ENCODE measurements at places on chromosomes 13 and 19.

- DNase-seq = no peak
Observed at GRCh38 chr13:41122838-41123237, 9.8 kb downstream of the KBTBD6 start.

GRCh38 chr13:112350300-112350699 is 25.9 kb upstream of the SPACA7 start:
- DNase-seq = no peak

DNA sequence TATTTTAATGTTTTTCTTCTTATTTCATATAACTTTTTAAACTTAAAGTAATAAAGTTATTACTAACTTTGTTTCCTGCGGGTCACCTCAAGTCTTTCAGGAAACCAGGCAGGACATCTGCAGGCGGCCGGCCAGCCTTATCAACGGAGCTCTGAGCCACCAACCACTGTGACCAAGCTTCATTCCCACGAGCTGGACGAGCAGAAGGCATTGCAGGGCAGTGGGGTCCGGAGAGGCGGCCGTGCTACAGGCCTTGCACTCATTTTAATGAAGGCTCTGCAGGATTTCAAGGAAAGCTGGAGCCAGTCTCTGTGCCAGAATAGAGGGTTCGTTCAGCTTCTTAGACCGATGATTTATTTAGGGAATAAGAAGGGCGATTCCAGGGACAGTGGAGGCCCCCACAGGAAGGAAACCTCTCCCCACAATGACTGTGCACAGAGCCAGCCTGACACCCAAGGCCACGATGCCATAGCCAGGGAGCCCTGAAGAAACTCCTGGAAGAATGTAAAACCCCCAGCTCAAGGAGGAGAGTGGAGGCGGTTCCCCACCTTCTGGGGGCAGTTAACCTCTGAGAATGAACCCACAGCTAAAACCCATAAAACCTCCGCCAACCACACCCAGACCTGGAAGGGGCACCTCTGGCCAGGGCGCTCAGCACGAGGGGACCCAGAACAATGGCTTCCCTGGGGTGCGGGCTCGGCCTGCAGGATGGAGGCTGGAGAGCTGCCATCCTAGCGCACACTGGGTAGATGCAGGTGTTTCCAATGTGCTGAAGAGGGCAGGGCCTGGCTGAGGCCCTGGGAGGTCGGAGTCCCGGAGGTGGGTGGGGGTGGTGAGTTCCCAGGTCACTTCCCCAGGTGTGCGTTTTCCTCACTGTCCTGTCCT is 75.0 kb downstream of the RASA3 start:
- DNase-seq = no peak

GRCh38 chr13:98556968-98557631 is 19.8 kb downstream of the STK24 start:
- no peak for DNase-seq

GRCh38 chr13:112034231-112034630 is 32.7 kb upstream of the SOX1 start:
- no peak for DNase-seq

DNA sequence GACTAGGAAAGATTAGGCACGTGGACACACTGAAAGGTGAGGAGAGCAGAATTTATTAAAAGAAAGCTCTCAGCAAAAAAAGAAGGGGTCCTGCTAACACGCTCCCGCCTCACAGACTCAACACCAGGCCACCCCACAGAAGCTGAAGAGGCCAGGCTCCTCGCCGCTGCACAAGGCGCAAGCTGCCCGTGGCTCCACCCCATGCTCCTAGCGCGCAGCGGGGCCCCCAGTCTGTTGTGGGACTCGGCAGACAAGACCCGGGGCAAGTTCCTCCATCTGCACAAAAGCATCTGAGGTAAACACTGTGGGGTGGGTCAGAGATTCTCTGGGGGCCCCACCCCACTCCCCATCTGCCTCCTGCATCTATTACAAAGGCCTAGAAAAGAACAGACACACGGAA is 1462.4 kb downstream of the EFNB2 start:
- DNase-seq = no peak

DNA sequence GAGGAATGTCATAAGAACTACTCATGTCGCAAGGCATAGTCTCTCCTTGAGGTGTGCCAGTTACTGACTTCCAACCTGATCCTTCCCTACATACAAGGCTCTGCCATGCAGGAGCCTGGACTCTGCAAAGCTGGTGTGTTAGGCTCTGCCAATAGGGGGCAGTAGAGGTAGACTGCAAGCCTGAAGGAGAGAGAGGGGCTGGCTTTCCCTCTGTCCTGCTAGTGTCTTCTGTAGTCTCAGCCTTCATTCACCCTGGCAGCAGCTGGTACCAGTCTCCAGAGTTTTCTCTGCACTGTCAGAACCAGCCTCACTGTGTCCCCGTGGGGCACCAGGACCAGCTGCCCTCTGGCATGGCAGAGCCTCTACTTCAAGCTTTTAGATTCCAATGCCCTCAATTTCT is 14.5 kb downstream of the SHISA2 start:
- DNase-seq = peak; percentile 77

DNA sequence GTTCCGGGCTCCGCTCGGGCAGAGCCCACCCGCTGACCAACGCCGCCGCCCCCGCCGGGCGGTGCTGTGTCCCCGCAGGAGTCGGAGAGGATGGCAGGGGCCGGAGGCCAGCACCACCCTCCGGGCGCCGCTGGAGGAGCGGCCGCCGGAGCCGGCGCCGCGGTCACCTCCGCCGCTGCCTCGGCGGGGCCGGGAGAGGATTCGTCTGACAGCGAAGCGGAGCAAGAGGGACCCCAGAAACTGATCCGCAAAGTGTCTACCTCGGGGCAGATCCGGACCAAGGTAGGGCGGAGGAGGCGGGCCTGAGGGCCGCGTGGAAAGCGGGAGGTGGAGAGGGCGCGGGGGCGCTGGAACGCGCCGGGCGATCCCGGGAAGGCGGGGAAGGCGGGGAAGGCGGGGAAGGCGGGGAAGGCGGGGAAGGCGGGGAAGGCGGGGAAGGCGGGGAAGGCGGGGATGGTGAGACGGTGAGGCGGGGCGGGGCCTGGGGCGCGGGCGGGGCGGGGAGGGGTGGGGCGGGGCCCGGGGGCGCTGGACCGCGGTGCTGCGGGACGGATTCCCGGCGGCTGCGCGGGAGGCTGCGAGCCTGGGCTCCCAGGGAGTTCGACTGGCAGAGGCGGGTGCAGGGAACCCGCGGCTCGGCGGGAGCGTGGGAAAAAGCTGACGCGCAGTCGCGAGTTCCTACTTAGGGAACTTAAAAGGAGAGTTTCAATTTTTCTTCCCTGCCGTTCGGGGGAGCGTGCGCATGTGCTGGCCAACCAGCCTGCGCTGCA is 421 bp downstream of the DGKH start:
- DNase-seq = peak; percentile 84

- DNase-seq = no peak
Observed at GRCh38 chr13:112729408-112729807, 39.6 kb downstream of the ATP11A start.

- no peak for DNase-seq
Observed at GRCh38 chr13:49428041-49428763, 15.7 kb downstream of the CAB39L start.

- DNase-seq = no peak
Observed at GRCh38 chr19:49014123-49014869, 2.6 kb downstream of the LHB start.

DNA sequence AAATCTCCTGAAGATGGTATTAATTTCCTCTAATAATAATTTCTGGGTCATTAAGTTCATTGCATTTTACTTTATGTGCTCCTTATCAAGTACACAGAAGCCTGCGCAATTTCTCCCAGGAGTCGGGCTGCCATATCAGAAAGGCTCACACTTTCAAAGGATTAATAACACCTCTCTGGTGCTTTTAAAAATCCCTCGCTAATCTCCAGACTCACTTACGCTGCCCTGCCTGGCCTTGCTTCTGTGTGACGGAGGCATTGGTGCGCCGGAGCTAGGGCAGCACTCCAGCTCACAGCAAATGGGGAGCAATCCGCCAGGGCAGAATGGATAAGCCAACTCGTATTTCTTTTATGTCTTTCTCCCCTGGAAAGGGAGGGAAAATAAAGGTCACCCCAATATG is 300.8 kb downstream of the EFNB2 start:
- no peak for DNase-seq

- no peak for DNase-seq
Observed at GRCh38 chr19:4368128-4368820, 24.9 kb downstream of the MPND start.

DNA sequence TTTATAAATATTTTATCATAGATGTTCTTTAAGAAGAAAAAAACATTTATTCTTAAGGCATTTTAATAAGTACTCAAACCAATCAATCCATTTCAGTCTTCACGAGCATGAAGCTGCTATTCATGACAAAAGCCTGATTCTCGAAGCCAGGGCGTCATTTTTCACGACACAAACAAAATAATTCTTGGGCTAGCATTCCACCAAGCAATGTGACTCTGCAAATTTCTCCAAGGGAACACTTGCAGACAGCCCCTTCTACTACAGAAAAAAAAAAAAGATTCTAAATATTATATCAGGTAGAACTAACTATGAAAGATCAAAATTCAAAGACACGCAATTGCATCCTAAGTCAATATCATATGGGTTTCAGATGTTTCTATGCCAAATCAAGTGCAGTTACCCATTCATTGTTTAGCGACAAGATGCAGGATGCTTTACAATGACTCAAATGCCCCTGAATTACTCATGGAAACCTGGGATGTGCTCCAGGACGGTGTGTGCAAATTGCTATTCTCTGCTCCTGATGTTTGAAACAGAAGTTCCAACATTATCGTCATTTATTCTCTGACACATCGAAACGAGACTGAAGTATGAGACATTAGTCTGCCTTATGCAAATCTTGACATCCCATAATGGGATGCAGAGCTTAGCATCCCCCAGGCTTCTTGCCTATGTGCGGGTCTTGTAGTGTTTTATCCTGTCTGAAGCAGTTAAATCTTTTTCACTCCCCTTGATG is 517.7 kb downstream of the MYO16 start:
- no peak for DNase-seq

GRCh38 chr19:14407605-14408484 is 11.3 kb downstream of the DDX39A start:
- no peak for DNase-seq

- DNase-seq = no peak
Observed at GRCh38 chr13:20160306-20161274, at the start of gene GJA3. TSS of gene GJA3 (minus strand) at chr13:20161052. CDS start at chr13:20143288, 17,764 bp downstream.

GRCh38 chr13:96783511-96783910 is 210.8 kb downstream of the OXGR1 start:
- no peak for DNase-seq

DNA sequence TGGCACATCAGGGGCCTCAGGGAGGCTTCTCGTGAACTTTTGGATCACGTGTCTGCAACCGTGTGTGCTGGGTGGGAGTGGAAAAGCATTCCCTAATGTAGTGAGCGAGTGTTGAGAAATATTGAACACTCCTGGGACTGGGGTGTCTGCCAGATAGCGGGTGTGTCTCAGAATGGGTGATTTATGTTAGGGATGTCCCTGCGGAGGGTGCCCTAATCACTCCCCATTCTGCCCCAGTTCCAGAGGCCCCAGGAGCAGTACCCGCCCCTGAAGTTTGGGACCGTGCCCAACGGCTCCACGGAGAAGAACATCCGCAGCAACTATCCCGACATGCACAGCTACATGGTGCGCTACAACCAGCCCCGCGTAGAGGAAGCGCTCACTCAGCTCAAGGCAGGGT is 24.2 kb upstream of the GRWD1 start:
- DNase-seq = no peak

DNA sequence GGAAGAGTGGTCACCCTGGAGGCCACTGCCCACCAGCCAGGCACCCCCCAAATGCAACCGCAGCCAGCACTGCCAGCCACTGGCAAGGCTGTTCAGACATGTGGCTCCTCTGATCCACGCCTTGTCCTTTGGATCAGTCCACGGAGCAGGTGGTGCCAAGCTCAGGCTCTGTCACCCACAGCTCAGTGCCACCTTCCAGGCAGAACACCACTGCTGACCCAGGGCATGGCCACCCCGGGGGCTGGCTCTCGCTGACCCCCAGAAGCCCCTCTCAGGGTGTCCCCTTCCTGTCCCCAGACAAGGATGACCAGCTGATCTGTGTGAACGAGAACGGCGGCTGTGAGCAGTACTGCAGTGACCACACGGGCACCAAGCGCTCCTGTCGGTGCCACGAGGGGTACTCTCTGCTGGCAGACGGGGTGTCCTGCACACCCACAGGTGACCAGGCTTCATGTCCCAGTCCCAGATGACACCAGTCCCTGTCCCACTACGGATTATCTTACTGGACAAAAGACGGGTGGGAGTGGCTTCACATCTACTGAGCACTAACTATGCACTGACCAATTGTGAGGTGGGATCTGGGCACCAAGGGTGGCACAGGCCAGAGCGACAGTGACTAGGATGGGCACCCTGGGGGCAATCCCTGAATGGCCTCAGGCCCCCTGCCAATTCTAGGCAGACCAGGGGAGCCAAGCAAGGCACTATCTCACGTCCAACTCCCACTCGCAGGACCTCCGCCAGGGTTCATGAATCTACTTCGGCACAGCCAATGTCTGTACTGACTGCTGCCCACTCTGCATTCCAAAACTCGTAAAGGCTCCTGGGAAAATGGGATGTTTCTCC is 7.0 kb upstream of the F10 start:
- no peak for DNase-seq

DNA sequence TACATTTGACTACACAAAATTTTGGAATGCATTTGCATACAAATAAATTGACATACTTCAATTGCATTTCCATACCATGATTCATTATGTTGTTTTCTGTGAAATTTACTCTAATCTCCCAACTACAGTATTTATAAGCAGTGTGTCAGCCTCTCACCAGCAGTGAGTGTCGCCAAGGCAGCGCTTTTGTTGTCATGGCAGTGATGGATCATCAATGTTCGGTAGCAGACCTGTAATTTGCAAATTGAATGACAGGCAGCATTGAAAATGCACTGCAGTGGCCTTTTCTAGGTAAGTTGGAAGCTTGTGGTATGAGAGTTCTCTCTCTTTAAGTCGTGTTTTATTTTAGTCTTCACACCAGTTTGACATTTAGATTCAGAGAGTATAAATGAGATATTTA is 534.1 kb downstream of the PCDH17 start:
- DNase-seq = no peak

- no peak for DNase-seq
Observed at GRCh38 chr13:98496479-98496791, 80.5 kb downstream of the STK24 start.

DNA sequence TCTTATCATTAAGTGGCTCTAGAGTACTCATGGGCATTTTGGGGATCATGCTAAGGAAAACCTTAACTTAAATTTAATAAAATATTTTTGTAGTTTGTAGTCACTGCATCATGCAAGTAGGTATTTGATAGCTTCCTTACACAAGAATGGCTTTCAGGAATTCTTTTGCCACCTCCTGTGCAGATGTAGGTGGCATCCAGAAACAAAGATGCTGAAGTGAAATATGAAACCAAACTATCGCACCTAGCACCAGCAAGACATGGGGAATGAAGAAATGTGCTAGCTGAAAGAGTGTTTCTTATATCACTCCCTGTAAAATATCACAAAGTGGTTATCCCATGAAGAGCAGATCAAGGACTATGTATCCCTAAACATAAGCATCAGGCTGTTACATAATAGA is 924.5 kb upstream of the PRR20A start:
- no peak for DNase-seq
